ENCODE measurements at places on chromosomes 2 and 18. TPM values are rescaled to one million over a fixed set of nuclear protein-coding genes. Genes with fewer than 3 reads are reported as not detected.

GRCh38 chr2:213147538-213147937 is 3.9 kb downstream of the IKZF2 start:
- H3K27ac ChIP-seq = no peak overlapping the region
- H3K4me3 ChIP-seq = no peak overlapping the region
- no peaks in the 10 kb centered on the region for H3K36me3 ChIP-seq
- peaks cover 23% of the 10 kb centered on the region for H3K4me1 ChIP-seq

DNA sequence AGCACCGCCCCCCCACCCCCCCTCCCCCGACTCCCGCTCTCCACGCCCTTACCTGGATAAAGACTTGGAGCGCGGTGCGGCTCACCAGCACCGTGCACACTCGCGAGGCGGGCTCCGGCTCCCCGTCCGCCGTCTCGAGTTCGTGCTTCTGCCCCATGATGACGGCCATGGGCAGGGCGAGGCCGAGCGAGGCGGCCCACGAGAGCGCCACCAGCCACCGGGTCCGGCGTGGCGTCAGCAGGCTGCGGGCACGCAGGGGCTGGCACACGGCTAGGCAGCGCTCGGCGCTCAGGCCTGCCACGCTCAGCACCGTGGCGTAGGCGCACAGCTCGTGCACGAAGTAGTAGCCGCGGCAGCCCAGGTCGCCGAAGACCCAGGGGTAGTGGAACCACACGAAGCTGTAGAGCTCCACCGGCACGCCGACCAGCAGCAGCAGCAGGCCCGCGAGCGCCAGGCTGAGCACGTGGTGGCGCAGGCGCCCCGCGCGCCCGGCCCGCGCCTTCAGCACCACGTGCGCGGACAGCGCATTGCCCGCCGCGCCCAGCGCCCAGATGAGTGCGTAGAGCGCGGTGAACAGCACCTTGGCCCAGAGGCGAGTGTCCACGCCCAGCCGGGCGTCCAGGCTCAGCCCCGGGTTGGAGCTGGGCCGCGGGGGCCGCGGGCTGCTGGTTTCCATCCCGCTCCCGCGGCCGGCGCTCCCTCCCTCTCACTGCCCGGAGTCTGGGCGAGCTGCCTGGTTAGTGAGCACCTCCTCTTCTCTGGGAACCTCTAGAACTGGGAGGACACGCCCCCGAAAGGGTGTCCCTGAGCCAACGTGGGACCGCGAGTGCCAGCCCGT is at the start of gene NTSR2:
NTSR2 (minus strand) TSS at position 742 of the 838 bp plus-strand sequence; CDS start at position 676, 66 bp downstream.
- DNase-seq = no peak
- no peaks in the 10 kb centered on the region for H3K27me3 ChIP-seq
- H3K4me1 ChIP-seq = peaks cover 12% of the 10 kb centered on the region
- no peak within 1 kb of the TSS for H3K27ac ChIP-seq
- no peak within 1 kb of the TSS for H3K4me3 ChIP-seq

DNA sequence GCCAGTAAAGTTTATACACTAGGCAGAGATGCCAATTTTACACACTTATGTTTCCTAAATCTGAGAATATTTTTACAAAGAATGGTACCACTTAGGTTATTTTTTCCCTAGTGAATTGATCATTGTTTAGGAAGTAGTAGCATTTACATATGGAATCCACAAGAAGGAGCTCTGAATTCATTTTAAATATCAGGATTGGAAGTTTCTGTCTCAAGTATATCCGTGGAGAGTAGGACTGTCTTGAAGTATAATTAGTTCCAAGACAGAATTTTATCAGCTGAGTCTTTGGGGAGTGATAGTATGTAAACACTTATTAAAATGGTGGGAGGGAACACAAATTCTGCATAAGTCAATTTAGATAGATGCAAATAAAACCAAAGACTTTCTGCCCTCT is 82.3 kb upstream of the FAM98A start:
- DNase-seq = no peak
- H3K4me3 ChIP-seq = no peak overlapping the region
- H3K36me3 ChIP-seq = no peaks in the 10 kb centered on the region
- H3K4me1 ChIP-seq = no peaks in the 10 kb centered on the region
- H3K27ac ChIP-seq = no peak overlapping the region

- DNase-seq = peak; percentile 76
- no peaks in the 10 kb centered on the region for H3K36me3 ChIP-seq
Measured at GRCh38 chr2:163878718-163879117, 142.9 kb upstream of the FIGN start.

- no peak overlapping the region for H3K4me3 ChIP-seq
- H3K27ac ChIP-seq = no peak overlapping the region
- no peaks in the 10 kb centered on the region for H3K27me3 ChIP-seq
- H3K36me3 ChIP-seq = peaks cover 14% of the 10 kb centered on the region
Measured at GRCh38 chr2:135709992-135710391, 31.7 kb upstream of the UBXN4 start.

- no peak overlapping the region for H3K4me3 ChIP-seq
- no peaks in the 10 kb centered on the region for H3K36me3 ChIP-seq
- no peak overlapping the region for H3K27ac ChIP-seq
- no peaks in the 10 kb centered on the region for H3K27me3 ChIP-seq
- DNase-seq = no peak
Measured at GRCh38 chr18:69845593-69846506, 101.8 kb downstream of the CD226 start.

DNA sequence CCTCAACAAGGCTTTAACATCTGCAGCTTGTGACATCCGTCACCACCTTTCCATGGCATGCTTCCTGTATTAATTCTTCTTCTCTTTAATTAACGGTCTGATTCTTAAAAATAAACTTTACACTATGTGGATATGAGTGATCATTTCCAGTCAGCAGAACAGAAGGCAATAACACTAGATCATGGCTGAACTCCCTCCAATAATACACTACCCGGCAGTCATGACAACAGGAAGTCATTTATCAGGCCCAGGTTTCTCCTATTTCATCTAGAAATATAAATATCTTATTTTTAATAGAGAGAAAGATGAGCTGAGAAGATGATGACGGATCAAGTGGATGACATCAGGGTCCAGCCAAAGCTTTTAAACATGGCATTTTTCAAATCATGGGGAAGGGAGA is 792.2 kb downstream of the SLC4A3 start:
- H3K27me3 ChIP-seq = no peaks in the 10 kb centered on the region
- H3K4me3 ChIP-seq = no peak overlapping the region
- DNase-seq = no peak
- H3K27ac ChIP-seq = no peak overlapping the region

GRCh38 chr2:69514406-69514805 is 77.2 kb upstream of the NFU1 start:
- no peak for DNase-seq
- no peaks in the 10 kb centered on the region for H3K27me3 ChIP-seq
- no peak overlapping the region for H3K27ac ChIP-seq
- H3K4me1 ChIP-seq = no peaks in the 10 kb centered on the region

GRCh38 chr2:176457481-176457880 is 188.2 kb downstream of the MTX2 start:
- no peak for DNase-seq
- H3K4me1 ChIP-seq = peaks cover 42% of the 10 kb centered on the region
- no peaks in the 10 kb centered on the region for H3K36me3 ChIP-seq
- H3K27ac ChIP-seq = no peak overlapping the region
- H3K27me3 ChIP-seq = no peaks in the 10 kb centered on the region

DNA sequence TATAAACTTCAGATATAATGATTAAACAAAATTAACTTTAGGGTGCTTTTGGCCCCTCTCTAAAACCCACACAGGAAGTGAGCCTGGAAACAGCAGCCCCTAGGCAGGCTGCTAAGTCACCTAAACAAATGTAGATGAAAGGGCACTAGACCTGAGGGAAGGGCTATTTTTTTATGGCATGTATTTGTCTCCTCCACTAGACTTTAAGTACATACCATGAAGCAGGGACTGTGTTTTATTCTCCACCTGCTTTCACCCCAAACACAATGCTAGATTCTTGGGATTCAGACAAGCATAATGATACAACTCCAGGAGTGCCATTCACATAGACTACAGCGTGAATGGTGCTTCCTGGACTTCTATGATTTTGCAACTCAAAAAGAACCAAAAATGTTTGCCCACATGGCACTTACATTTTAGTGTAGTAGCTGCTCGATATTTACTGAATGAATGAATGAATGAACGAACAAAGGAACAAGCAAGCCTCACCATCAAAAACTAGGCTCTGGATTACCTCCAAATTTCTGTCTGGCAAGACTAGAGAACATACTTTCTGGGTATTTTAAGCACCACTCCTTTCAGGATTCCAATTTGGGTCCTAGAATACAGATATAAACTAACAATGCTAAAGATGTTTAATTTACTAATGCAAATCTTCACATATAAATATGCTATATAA is 10.1 kb downstream of the ATAD2B start:
- H3K27ac ChIP-seq = peak overlapping the region; percentile 78
- H3K4me3 ChIP-seq = no peak overlapping the region
- no peaks in the 10 kb centered on the region for H3K36me3 ChIP-seq

- DNase-seq = no peak
- H3K36me3 ChIP-seq = no peaks in the 10 kb centered on the region
- no peaks in the 10 kb centered on the region for H3K27me3 ChIP-seq
Measured at GRCh38 chr2:106575955-106576354, 88.8 kb downstream of the CD8B2 start.

GRCh38 chr2:213723041-213723560 is 438.8 kb downstream of the SPAG16 start:
- H3K4me3 ChIP-seq = no peak overlapping the region
- H3K27me3 ChIP-seq = no peaks in the 10 kb centered on the region
- no peaks in the 10 kb centered on the region for H3K4me1 ChIP-seq
- no peak overlapping the region for H3K27ac ChIP-seq
- no peaks in the 10 kb centered on the region for H3K36me3 ChIP-seq

GRCh38 chr2:219286436-219287115 is 7.4 kb downstream of the DNAJB2 start:
- no peaks in the 10 kb centered on the region for H3K36me3 ChIP-seq
- H3K4me3 ChIP-seq = no peak overlapping the region
- no peaks in the 10 kb centered on the region for H3K4me1 ChIP-seq
- H3K27me3 ChIP-seq = no peaks in the 10 kb centered on the region

GRCh38 chr2:16332681-16333557 is 332.7 kb downstream of the CYRIA start:
- H3K4me1 ChIP-seq = no peaks in the 10 kb centered on the region
- no peak overlapping the region for H3K27ac ChIP-seq
- H3K4me3 ChIP-seq = no peak overlapping the region
- H3K36me3 ChIP-seq = no peaks in the 10 kb centered on the region

DNA sequence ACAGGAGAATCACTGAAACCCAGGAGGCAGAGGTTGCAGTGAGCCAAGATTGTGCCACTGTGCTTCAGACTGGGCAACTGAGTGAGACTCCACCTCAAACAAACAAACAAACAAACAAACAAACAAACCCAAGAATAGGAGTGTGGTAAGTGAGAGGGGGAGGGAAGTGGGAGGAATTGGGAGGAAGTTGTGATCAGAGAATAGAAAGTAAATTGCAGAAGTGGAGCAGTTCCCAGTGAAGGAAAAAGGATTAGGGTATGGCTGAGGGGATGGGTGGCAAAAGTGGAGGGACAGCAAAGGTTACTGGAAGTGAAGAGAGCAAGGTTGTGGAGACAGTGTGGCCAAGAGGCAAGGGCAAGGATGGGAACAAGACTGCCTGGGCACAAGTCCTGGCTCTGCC is 41.1 kb upstream of the C1GALT1C1L start:
- H3K4me3 ChIP-seq = no peak overlapping the region
- DNase-seq = no peak
- no peaks in the 10 kb centered on the region for H3K36me3 ChIP-seq
- no peaks in the 10 kb centered on the region for H3K27me3 ChIP-seq
- no peak overlapping the region for H3K27ac ChIP-seq

DNA sequence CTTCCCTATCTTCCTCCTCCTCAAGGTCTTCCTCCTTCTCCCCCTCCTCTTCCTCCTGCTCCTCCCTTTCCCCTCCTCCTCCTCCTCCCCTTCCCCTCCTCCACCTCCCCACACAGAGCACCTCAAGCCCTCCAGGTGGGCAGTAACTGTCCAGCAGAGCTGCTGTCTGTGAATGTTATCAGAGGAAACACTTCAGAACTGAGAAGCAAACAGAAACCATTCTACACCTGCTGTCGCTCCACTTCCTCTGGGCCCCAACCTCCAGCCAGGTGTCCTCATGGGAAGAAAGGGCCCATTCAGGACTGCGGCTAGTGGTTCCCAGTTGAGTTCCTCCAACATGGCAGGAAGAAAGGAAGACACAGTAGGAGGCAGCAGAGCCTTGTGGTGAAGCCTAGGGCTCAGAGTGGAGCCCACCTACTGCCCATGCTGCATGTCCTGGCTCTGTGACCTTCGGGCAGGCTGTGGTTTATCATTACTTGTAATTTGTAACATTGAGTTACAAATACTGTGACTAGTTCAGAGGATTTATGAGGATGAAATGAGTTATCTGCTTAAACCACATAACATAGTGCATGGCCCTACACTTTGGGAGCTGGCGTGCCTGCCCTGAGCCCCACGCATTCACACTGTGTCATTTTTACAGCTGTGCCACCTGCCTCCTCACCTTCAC is 165.9 kb upstream of the ID2 start:
- H3K4me3 ChIP-seq = no peak overlapping the region
- H3K4me1 ChIP-seq = peaks cover 18% of the 10 kb centered on the region
- no peaks in the 10 kb centered on the region for H3K27me3 ChIP-seq
- DNase-seq = no peak

DNA sequence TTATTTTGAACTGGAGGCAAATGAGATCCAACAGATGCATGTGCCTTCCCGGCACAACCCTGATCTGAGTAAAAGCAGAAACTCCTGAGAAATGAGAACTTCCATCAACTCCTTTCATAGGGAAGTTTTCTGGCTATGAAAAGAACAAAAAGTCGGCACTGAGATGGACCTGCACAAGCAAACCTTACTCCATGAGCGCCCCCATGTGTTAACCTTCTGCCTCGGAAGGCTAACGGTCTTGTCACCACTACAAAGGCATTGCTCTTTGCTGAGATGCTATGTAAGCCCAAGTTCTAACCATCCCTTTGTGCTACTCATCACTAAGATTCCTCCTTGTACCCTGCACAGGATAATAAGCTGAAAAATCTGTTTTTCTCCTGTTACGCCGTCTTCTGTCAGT is 57.3 kb upstream of the SULT1C3 start:
- H3K4me1 ChIP-seq = no peaks in the 10 kb centered on the region
- H3K27ac ChIP-seq = no peak overlapping the region
- H3K36me3 ChIP-seq = no peaks in the 10 kb centered on the region
- no peak overlapping the region for H3K4me3 ChIP-seq

DNA sequence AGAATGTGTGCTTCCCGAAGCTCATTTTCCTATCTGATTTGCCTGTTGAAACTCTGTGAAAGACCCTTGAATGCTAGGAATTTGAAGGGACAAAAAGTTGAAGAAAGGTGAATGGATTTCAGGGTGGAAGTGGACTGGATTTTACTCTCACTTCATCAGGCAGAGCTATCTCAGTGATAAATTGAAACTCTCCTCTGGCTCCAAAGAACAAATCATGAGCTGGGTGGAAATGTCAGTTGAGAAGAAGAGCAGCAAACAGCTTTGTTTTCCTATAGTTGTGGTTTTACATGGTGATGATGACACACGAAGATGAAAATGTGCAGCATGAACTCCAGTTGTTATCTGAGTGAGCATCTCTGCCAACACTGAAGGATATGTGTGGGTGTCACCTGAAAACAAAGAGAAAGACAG is 34.4 kb downstream of the CD28 start:
- no peak overlapping the region for H3K27ac ChIP-seq
- no peaks in the 10 kb centered on the region for H3K36me3 ChIP-seq
- H3K27me3 ChIP-seq = no peaks in the 10 kb centered on the region
- DNase-seq = no peak
- no peak overlapping the region for H3K4me3 ChIP-seq

GRCh38 chr2:204672772-204673171 is 127.5 kb downstream of the PARD3B start:
- DNase-seq = no peak
- H3K27me3 ChIP-seq = no peaks in the 10 kb centered on the region
- H3K27ac ChIP-seq = no peak overlapping the region

Gene DNAJC5G
- total RNA-seq = not detected

Gene AQP4
- not detected for total RNA-seq

Gene PJVK
- total RNA-seq = 8.9 TPM

Gene CTAGE1
- not detected for total RNA-seq

Gene INHBB
- total RNA-seq = not detected

Gene GRB14
- not detected for total RNA-seq

Gene FAHD2B
- total RNA-seq = 33.0 TPM

Gene SULT1C4
- not detected for total RNA-seq

All from Karpas-422 (cell line).